ENCODE measurements at places on chromosomes 13 and 19.

- DNase-seq, result no peak
Observed at GRCh38 chr13:73715911-73716510, 418.2 kb downstream of the KLF12 start.

- DNase-seq, result no peak
Observed at GRCh38 chr13:51425410-51426042, 27.3 kb downstream of the INTS6 start.

DNA sequence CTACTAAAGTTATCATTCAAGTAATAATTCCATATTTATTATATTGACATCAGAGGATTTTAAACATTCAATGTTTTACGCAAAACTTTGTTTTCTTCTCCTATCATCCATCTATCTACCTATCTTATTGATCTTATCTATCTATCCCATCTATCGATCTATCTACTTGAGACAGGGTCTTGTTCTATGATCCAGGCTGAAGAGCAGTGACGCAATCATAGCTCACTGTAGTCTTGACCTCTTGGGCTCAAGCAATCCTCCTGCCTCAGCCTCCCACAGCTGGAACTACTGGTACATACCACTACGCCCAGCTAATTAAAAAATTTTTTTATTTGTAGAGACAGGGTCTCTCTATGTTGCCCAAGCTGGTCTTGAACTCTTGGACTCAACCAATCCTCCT, 27.4 kb downstream of the ZC3H13 start:
- no peak for DNase-seq

DNA sequence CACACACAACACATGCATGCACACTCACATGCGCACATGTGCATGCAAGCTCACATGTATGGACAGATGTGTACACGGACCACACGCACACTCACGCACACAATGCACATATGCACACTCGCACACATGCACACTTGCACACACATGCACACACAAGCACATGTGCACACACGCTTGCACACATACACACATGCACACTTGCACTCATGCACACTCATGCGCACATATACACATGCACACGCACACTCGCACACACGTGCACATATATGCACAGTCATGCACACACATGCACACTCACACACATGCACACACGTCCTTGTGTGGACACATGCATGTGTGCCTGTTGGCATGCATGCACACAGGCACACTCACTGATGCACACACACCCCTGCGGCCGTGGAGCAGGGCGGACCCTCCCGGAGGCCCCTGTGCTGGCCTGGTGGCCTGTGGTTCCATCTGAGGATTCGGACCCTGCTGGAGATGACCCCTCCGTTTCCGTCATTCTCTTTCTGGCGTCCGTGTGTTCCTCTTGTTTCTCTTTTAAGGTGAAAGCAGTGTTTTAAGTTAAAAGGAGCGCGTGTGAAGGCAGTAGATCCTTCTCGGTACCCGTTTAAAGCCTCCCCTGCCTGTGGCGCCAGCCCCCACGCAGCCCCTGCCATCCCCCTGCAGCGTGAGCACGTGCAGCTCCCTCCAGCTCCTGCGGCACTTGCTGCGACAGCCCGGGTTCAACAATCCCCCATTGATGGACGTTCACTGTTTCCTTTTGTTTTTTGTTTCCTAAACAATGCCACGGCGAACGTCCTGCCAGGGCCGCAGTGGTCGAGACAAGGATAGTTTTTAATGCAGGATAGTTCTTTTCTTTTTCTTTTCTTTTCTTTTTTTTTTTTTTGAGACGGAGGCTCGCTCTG, 5.6 kb downstream of the NDUFS7 start:
- no peak for DNase-seq

- DNase-seq, result no peak
Observed at GRCh38 chr19:1584500-1585242, 8.0 kb downstream of the MBD3 start.

- no peak for DNase-seq
Observed at GRCh38 chr13:28679628-28680027, 20.7 kb downstream of the POMP start.

DNA sequence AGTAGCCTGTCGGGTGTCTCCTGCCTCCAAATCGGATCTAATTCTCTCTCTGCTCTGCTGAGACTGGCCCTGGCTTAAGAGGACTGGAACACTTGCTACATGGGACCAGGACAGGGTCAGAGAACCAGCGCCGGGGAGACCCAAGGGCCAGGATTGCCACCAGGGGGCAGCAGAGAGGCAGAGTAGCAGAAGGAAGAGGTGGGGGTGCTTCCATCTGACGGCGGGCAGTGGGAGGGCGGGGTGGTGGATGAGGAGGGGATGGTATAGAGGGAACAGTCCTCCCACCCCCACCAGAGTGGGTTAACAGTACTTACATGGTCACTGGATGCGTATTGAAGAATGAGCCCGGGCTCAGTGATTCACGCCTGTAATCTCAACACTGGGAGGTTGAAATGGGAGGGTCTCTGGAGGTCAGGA, 11.9 kb downstream of the SELENOW start:
- DNase-seq, result peak; percentile 67

- no peak for DNase-seq
Observed at GRCh38 chr19:19661141-19661674, 2.3 kb downstream of the ATP13A1 start.

DNA sequence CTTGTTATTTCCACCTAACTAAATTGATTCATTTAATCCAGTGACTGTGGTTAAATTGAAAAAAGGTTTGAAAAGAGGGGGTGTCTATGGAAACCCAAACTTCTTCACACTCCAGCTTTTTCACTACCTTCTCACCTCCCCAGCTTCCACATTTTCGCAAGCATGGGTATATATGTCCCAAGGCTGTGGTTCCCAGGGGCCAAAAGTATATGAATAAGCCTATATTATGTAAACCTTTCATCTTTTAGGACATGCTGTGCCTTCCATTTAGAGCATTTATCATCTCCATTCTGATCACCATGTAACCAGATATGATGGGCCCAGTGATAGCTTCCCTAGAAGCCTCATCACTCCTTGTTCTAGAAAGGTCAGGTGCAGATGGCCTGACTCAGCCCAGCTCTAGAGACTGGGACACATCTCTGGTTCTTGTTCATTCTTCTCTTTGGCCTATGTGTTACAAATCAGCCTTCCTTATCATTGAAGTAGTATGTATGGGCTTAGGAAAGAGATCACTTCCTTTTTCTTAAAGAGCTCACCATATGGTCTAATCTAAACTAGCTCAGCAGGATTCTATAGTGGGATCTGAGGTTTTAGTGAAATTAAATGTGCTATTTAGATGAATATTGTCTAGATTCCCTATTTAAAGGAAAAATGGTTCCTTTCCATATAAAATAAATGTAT, 19.5 kb upstream of the ARL11 start:
- DNase-seq, result no peak
